ENCODE measurements at places on chromosomes 13 and 19.

GRCh38 chr19:5031231-5032100 lies 62.6 kb downstream of the KDM4B start:
- DNase-seq = peak; percentile 94

DNA sequence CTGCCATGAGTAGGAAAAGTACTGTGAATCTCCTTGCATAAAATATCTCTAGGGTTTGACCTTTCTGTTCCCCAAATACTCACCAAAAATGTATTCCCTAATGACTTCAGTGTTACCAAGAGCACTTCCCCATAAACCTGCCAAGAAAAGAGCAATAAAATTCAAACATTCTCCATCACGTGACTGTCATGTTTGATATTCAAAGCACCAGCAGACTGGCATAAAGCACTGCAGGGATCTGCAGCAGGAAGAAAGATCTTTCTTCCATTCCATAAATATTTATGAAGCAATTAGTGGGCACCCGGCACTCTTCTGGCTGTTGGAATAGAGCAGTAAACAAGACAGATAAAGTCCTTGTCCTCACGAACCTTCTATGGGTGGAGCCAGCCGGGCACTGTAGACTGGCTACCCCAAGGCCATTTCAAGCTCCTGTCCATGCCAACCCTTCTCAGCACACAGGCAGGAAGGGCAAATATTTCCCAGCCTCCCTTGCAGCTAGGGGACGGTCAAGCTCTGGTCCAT lies 20.3 kb downstream of the PLA2G4C start:
- DNase-seq = no peak

DNA sequence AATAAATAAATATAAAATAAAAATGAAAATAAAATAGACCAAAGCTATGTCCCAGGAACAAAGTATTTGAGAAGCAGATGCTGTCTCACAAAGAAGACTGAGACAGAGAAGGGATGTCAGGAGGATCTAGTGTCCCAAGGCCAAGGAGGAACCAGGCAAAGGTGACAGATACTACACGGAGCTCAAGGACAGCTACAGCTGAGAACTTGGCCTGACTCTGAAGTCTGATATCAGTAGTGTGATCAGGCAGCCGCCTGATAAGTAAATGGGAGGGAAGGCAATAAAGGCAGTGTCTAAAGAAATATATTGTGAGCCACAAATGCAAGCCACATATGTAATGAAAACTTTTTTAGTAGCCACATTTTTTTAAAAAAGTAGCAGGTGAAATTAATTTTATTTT lies 20.4 kb upstream of the NANOS3 start:
- no peak for DNase-seq

DNA sequence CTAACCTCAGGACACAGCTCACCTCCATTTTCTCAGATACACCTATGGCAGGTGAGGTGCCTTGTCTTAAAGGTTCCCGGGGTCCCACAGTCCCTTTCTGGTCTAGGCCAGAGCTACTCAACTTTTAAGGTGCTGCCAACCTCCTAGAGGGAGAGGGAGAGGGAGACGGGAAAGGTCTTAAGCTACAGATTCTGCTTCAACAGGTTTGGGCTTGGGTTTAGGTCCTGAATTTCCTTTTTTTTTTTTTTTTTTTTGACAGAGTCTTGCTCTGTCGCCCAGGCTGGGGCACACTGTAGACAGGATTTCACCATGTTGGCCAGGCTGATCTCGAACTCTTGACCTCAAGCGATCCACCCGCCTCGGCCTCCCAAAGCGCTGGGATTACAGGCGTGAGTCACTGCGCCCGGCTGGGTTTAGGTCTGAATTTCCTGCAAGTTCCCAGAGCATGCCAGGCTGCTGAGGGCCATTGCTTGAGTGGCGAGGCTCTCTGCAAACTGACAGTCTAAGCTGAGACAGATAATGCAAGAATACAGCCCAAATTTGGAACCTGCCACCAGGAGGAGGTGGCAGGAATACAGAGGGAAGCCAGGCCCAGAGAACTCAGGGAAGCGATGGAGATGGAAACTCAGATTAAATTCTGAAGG lies 7.8 kb upstream of the SYCN start:
- DNase-seq = no peak

GRCh38 chr13:22018836-22019210 lies 347.9 kb downstream of the FGF9 start:
- DNase-seq = no peak

Measured in ecto neural progenitor cell (in vitro differentiated cells).